Activated T-cell treated with anti-CD3 and anti-CD28 coated beads, Interleukin-2, amount 50 U/mL, for 72 hours (primary cell): ENCODE measurements at places on chromosomes 2 and 18.
A peak's percentile ranks its signal among the peaks of the same experiment; 100 is the strongest.

DNA sequence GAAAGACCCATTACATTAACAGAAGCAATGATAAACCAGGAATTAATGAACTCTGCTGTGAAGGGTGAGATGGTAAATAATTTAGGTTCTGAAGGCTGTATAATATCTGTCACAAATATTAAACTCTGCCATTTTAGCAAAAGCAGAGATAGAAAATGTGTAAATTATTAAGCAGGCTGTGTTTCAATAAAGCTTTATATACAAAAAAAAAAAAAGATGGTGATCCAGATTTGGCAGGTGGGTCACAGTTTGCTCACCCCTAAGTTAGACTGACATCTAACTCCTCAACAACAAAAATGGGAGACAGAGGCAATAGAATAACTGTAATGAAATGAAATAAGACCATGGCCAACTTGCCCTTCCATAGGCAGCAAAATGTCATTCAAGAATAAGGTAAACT is 157.3 kb upstream of the FANCL start:
- H3K27me3 ChIP-seq: no peaks in the 10 kb centered on the region
- H3K4me1 ChIP-seq: no peaks in the 10 kb centered on the region
- H3K27ac ChIP-seq: no peak overlapping the region
- H3K36me3 ChIP-seq: no peaks in the 10 kb centered on the region
- DNase-seq: no peak
- no peak overlapping the region for H3K4me3 ChIP-seq

DNA sequence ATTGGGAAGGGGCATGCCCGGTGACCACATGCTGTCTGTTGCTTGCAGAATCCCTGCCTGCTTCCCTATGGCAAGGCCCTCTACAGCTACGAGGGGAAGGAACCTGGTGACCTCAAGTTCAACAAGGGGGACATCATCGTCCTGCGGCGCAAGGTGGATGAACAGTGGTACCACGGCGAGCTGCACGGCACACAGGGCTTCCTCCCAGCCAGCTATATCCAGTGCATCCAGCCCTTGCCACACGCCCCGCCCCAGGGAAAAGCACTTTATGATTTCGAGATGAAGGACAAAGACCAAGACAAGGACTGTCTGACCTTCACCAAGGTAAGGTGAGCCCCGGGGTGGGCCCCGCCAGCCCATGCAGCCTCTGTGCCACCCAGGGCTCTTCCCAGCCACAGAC is 218.6 kb downstream of the SH3RF3 start:
- H3K27me3 ChIP-seq: no peaks in the 10 kb centered on the region
- DNase-seq: no peak
- no peaks in the 10 kb centered on the region for H3K36me3 ChIP-seq
- peaks cover 42% of the 10 kb centered on the region for H3K4me1 ChIP-seq
- H3K4me3 ChIP-seq: no peak overlapping the region
- H3K27ac ChIP-seq: no peak overlapping the region

GRCh38 chr18:4251873-4252272 is 203.2 kb downstream of the DLGAP1 start:
- no peak overlapping the region for H3K4me3 ChIP-seq
- H3K27ac ChIP-seq: no peak overlapping the region
- H3K4me1 ChIP-seq: no peaks in the 10 kb centered on the region
- DNase-seq: no peak
- H3K27me3 ChIP-seq: no peaks in the 10 kb centered on the region

DNA sequence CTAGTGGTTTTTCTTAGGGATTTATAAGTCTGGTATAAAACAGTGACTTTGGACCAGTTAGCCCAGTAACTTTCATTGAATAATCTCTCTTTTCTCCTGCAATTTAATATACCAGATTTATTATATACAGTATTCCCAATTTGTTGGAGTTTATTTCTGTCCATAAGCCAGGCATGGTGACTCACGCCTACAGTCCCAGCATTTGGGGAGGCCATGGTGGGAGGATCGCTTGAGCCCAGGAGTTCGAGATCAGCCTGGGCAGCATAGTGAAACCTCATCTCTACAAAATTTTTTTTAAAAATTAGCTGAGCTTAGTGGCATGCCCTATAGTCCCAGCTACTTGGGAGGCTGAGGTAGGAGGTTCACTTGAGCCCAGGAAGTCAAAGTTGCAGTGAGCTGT is 26.7 kb downstream of the CNNM4 start:
- no peak for DNase-seq
- H3K27ac ChIP-seq: no peak overlapping the region
- H3K4me3 ChIP-seq: no peak overlapping the region
- no peaks in the 10 kb centered on the region for H3K27me3 ChIP-seq

- no peak overlapping the region for H3K27ac ChIP-seq
- DNase-seq: no peak
- no peaks in the 10 kb centered on the region for H3K27me3 ChIP-seq
Measured at GRCh38 chr2:186862869-186863709, 14.1 kb upstream of the ZSWIM2 start.

- no peaks in the 10 kb centered on the region for H3K36me3 ChIP-seq
- H3K27me3 ChIP-seq: peaks cover 15% of the 10 kb centered on the region
- peaks cover 10% of the 10 kb centered on the region for H3K4me1 ChIP-seq
- no peak for DNase-seq
- H3K4me3 ChIP-seq: peak overlapping the region; percentile 13
- H3K27ac ChIP-seq: no peak overlapping the region
Measured at GRCh38 chr18:321865-322467, 54.1 kb upstream of the THOC1 start.

DNA sequence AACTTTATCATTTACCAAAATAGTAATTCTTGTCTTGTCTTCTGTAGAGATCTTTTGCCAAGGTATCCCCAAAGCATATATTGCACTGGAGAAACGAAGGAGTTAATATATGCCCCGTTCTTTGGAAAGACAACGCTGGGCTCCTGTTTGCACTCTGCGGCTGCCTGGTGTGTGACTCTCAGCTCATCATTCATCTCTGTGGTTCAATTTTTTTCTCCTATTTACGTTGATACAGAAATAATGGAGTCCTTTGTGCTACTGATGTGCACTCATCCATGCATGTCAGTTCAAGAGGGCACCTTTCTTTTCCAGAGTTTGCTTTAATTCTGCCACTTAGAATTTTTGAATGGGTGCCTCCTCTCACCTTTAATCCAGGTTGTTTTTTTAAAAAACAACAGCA is 655.5 kb downstream of the DCDC2C start:
- no peaks in the 10 kb centered on the region for H3K4me1 ChIP-seq
- H3K4me3 ChIP-seq: no peak overlapping the region
- no peaks in the 10 kb centered on the region for H3K27me3 ChIP-seq
